ENCODE measurements at places on chromosomes 3 and 15.

DNA sequence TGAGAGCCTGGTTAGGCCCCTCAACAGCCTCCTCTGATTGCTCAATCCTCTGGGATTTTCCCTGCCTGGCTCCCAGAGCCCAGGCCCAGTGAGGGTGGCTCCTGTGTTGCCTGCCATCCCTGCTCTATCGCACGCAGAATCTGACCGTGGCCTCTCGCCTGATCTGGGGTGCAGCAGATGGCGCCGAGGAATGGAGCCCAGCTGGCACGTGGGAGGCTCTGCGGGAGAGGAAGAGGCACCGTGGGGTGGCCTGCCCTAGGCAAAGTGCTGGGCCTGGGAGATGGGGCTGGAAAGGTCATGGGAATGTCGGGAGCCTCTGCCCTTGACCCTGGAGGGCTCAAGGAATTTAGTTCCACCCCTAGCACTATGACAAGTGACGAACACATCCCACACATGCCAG lies 10.3 kb downstream of the SV2B start:
- DNase-seq, result no peak

DNA sequence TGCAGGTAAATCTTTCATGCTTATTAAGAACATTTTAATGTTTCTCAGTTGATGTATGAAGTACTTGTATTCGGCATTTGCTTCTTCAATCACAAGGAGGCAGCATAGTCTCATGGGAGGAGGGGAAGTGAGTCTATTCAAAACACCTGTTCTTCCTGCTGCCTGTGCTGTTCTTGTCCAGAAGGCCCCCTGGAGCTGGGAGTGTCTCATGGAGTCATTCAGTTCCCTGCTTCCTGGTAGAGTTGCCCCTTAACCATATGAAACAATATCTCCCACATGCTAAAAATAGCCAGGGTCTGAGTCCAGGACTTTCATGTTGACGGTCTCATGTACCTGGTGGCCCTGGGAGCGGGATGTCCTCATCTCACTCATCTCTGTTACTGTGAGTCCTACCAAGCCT lies 15.5 kb upstream of the PPP1R2 start:
- peak; percentile 20 for DNase-seq

- peak; percentile 12 for DNase-seq
Observed at GRCh38 chr15:57323806-57324589, 52.3 kb upstream of the CGNL1 start.

DNA sequence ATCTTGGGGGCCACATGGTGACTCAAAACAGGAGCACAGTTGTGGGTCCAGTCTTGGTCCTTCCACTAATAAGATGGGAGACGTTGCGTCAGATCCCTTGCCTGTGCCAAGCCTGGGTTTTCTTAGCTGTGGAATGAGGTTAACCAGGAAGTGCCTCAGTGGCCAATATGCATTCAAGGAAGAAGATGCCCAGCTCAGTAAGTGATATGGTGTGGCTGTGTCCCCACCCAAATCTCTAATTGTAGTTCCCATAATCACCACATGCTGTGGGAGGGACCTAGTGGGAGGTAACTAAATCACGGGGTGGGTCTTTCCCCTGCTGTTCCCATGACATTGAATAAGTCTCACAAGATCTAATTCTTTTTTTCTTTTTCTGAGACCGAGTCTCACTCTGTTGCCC lies 6.4 kb downstream of the ALG1L2 start:
- no peak for DNase-seq

DNA sequence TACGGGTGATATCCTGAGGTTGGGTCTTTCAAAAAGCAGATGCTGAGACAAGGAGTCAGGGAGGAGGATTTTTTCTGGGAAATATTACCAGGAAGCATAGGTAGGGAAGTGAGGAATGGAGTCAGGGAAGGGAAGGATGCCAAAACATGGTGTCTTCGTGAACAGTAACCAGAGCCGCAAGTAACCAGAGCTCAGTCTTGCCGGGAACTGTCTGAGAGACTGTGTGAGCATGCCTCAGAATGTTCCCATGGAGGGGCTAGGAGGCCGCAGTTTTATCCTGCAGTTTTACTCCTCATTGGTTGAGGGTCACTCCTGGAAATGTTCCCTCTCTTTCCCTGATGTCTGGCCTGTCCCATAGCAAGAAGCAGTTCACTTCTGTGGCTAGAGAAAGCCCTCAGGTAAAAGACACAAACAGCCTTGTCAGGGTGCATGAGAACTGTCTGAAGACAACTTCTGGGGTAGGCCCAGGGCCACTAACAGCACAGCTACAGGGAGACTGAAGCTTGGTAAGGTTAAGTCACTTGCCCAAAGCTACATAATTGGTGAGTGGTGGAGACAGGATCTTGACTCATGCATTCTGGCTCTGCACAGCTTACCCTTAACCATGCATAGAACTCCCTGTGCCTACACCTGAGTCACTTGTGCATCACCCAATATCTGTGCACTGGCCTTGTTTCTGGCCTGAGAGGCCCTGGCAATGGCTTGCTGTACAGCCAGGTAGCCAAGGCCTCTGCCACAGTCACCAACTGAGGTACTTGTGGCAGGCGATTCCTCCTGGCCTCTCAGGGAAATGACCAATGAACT lies 76.3 kb upstream of the FRMD4B start:
- DNase-seq, result no peak

GRCh38 chr3:117485841-117486240 lies 776.3 kb downstream of the TUSC7 start:
- DNase-seq, result no peak

DNA sequence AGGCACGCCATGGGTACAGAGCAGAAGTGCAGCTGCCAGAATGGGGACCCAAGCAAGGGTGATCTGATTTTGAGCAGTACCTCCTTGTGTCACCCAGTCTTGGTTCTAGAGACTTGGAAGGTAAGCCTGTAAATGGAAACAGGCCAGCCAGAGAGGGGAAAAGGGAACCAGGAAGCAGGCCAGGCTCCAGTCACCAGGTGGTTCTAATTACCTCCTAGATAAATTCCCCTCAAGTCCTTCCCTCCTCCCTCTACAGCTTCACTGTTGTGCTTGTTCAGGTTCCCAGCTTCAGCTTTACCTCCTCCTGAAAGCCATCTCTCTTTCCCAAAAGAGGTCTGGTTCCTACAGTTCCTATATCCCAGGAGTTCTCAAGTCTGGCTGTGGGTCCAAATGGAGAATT lies 58.8 kb upstream of the SLC7A14 start:
- no peak for DNase-seq

DNA sequence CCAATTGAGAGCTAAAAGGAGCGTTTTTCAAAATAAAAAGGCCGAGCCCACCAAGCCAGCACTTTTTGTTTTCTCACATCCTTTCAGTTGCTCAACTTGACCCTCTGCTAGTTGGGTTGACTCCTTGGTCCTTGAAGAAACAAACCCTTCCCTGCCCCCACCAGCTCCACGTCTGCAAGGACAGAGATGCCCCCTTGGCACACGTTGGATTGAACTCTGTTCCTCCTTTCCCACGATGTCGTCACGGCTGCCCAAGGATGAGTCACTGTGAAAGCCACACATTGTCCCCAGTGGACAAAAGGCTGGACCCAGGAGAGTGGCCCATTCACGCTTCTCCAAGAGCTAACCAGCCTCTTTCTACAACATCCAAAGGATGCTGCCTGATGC lies 43.0 kb upstream of the SPATA12 start:
- DNase-seq, result peak; percentile 11

Measured in CD4-positive, alpha-beta T cell treated with Interferon gamma for 1 hour (primary cell).